ENCODE measurements at places on chromosomes 5 and 9.

- DNase-seq, result peak; percentile 63
These were observed 33.8 kb downstream of the TGFBI start for GRCh38 chr5:136062366-136063274.

- no peak for DNase-seq
These were observed 135.0 kb downstream of the OXCT1 start for GRCh38 chr5:41735213-41735612.

- DNase-seq, result no peak
These were observed 97.4 kb downstream of the CACNA1B start for GRCh38 chr9:137974746-137975526.

DNA sequence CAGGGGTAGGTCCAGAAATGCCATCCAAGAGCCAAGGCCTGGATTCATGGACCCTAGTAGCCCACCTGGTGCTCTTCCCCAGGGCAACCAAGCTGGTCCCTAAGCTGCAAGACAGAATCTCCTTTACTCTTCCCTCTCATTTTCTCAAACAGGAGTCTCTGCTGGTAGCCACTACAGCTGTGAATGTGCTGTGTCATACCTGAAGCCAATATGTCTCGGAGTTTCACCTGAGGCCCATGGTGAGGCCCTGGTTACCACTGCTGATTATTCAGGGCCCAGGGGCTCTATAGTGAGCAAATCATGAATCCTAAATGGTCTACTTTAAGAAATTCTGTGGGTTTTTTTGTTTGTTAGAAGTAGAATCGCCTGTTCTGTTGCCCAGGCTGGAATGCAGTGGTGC is 15.9 kb downstream of the CDK7 start:
- DNase-seq, result no peak

DNA sequence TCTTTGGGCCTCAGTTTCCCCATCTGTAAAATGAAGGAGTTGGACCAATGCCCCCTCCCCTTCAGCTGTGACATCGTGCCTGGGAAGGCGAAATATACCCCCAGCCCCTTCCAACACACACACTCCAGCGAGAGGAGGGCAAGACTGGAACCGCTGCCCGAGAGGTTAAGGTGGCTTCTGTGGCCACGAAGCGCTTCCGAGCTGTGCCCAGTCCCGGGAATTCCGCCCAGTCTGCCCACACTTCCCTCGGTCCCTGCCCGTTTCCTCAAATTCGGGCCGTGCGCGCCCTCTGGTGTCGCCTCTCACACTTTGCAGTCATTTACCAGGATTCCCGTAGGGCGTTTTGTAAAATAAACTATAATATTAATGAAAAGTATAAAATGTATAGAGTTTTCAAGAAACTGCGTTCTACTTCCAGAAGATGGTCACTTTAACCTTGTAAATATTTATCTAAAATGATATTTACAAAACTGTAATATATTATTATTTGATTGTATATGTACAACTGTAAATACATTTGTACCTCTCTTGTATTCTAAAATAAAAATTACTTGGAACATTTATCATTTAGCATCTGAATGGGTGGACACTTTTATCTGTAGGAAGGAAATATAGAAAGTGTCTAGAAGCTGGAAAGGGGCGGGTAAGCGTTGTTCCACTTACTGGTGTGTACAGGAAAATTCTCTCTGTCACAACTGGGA is 11.0 kb upstream of the EXOSC2 start:
- DNase-seq, result peak; percentile 81

Measured in EH (cell line).